RCC 7860 (cell line): ENCODE measurements at places on chromosomes 16 and 17.

- DNase-seq = no peak
Measured at GRCh38 chr16:1323296-1324239, 9.9 kb upstream of the BAIAP3 start.

DNA sequence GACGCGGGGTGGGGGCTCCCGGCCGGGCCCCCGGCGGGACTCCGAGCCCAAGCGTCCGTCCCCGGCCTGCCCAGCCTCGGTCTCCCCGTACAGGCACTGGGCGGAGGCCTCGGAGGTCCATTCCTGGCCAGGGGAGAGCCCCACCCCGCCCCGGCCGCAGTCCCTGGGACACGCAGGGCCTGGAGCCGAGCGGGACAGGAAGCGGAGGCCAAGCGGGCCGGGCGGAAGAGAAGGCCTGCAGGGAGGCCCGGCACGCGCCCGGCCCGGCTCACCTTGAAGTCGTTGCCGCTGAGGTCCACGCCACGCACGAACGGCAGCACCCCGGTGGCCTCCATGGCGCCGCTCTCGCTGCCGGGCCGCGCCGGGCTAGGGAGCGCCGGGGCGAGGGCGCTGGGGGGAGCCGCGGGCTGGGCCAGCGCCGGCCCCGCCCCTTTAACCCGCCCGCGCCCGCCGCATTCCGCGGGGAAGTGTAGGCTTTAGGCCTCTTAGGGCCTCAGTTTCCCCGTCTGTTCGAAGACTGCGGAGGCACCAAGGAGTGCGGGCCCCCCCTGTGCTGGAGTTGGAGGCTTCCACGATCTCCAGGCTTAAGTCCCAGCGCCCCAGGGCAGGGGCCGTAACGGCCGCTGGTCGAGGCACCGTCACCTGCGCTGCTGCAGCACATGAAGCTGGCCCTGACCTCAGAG is at the start of gene FLII:
TSS of gene FLII (minus strand) at position 383 of the 683 bp plus-strand sequence. CDS start at position 335, 48 bp downstream.
- peak; percentile 10 for DNase-seq

DNA sequence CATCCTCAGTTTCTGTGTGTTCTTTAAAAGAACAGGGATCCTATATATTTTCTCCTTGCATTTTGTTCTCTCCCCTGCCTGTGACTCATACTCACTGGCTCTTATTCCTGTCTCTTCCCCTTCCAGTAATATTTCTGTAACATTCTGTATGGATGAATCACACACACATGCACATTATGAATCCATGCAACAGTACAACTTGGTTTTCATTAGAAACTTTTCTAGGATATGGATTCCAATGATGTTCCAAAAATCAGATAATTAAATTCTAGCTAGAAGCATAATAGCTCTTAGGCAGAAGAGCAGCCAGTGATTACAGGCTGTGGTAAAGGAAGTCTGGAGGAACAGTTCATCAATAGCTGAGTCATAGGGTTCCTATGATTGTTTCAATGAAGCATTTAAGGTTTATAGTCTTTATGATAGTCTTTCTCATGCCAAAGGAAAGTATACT is 119.6 kb upstream of the PMFBP1 start:
- peak; percentile 87 for DNase-seq

DNA sequence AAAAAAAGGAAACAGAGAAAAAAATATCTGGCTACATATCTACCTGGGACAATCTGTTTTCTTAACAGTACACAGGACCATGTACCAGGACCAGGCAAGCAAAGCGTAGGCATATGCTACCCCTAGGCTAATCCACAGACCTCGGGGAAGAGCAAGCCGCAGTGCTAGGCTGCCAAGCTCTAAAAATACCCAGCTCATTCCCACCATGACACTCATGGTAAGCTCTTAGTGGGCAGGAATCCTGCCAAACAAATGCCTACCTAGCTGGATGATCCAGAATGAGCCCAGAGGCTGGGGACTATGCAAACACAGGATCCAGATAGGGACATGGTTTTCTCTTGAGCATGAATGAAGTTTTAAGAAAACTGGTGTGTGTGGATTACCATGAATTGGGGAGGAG is 95.6 kb downstream of the GRIN2A start:
- no peak for DNase-seq

DNA sequence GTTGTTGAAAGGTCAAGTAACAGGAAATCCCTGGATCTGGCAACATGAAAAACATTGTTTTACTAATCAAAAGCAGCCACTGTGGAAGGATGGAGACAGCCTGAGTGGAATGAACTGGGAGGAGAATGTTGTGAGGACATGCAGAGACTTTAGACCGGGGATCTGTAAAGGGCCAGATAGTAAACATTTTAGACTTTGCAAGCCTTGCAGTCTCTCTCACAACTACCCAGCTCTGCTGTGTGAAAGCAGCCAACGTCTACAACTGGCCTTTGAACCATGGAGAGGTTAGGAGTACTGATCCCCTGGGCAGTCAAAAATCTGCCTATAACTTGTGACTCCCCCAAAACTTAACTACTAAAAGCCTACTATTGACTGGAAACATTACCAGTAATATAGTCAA is 41.5 kb upstream of the TOM1L1 start:
- no peak for DNase-seq

DNA sequence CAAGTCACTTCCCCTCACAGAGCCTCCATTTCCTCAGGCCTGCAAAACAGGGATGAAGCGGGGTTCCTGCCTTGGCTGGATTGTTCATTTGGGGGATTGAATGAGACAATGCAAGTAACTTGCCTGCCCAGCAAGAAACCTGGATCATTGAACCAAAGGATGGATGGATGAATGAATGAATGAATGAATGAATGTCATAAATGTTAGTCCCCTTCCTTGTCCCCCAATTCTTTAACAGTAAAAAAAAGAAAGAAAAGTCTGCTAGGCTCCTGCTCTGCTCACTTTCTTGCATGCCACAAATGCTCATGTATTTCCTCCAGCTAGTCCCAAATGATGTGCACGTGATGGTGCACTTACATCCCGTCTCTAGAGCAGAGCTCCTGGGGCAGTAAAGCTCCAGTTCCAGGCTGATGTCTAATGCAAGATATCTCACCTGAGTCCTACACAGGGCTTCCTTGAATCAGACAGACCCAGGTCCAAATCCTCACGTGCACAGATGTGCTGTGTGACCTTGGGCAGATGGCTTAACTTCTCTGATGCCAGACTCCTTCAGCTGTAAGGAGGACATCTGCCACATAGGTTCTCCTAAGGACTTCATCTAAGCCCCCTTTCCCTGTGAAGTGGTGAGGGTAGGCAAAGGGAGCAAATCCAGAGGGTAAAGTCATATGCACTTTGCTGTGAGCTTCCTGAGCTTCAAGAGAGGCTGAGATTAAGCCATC is 45.5 kb downstream of the C16orf82 start:
- DNase-seq = no peak

- no peak for DNase-seq
Measured at GRCh38 chr17:77959126-77959925, 823 bp downstream of the TNRC6C start.

GRCh38 chr16:23423496-23424049 is 29.4 kb downstream of the COG7 start:
- DNase-seq = peak; percentile 23

GRCh38 chr17:57874058-57874419 is 24.2 kb upstream of the MRPS23 start:
- DNase-seq = no peak

- DNase-seq = no peak
Measured at GRCh38 chr16:22270525-22270924, 26.7 kb upstream of the POLR3E start.

- DNase-seq = no peak
Measured at GRCh38 chr17:51703361-51704341, 443.3 kb downstream of the UTP18 start.

- no peak for DNase-seq
Measured at GRCh38 chr16:89132194-89133005, 38.7 kb downstream of the ACSF3 start.

DNA sequence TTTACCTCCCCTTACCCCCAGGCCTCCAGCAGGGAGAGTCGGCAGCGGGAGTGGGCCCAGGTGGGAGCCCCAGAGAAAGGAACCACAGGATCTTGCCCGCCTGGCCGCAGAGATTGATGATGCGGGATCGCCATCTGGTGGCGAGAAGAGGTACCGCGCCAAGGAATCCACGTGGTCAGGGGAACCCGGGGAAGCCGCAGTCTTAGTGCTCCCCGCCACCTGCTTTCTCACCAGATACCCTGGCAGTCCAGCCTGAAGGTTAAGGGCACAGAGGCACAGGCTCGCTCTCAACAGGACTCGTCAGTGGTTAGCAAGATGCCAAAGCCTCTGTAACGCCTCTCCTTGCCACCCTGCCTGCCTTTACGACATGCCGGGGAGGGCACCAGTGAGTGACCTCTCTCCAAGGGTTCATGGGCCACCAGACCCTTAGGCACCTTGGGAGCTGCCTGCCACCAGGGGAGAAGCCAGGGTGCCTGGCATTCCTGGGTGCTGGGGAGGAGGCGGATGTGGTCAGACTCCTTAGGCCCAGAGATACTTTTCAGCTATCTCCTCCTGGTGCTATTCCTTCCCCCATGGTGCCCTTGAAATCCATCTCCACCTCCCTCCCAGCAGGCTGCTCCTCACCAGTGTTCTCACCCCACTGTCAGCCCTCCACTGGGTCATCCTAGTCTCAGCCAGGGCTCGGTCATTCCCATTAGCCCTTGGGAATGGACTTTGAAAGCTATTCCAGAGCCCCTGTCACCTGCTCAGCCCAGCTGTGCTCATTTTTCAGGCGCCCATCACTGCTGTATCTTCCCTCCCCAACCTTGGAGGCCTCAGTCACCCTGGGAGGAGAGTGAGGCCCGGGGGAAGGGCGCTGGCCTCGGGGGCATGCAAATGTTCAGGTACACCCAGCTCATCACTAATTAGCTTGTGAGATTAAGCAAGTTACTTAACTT is 5.5 kb upstream of the RHBDF2 start:
- peak; percentile 52 for DNase-seq

GRCh38 chr17:41724476-41725050 is 9.9 kb downstream of the HAP1 start:
- DNase-seq = no peak

GRCh38 chr17:76307966-76308338 is at the start of gene QRICH2:
QRICH2 (minus strand) TSS chr17:76308276; CDS start chr17:76307998, 278 bp downstream.
- DNase-seq = no peak

DNA sequence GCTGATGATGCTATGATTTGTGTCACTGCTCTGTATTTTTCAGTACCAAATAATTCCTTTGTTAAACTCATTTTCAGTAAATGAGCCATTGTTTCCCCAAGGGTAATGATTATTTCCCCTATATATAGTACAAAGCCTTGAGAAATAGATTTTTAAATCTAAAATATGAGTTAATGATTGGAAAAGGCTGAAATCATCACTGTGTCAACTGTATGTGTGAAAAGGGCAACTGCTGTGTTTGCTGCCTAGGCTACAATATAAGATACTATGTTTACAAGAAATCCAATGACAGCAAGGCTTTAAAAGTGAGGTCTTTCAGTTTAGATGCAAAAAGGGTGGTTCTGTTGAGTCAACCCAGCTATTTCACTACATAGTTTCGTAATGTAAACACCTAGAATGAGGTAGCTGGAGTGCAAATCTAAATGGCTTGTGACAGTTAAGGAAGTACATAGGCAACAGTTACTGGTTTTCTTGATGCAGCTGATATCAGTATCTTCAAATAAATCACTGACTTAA is 15.3 kb downstream of the NLK start:
- peak; percentile 16 for DNase-seq

- no peak for DNase-seq
Measured at GRCh38 chr16:2785101-2785991, 2.0 kb downstream of the PRSS33 start.

- DNase-seq = no peak
Measured at GRCh38 chr17:12415031-12415430, 250.7 kb upstream of the MYOCD start.

- DNase-seq = no peak
Measured at GRCh38 chr16:87618216-87618615, 15.9 kb downstream of the JPH3 start.

GRCh38 chr16:85491058-85491771 is 121.9 kb upstream of the GSE1 start:
- DNase-seq = no peak

DNA sequence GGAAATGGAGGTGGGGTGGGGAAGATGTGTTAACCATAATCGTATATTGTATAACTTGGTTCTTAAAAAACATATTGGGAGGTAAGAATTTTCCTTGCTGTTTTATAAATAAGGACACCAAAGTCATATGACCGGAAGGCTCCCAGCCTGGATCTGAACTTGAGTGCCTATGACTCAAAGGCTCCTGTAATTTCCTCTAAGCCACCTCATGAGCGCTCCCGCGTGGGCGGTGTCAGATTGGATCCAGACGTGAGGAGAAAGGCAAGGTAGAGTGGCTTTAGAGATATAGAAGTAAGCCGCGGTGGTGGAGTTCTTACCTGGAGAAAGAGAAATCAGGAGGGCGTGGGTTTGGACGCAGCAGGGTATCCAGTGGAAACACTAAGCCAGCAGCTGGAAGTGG is 196.2 kb upstream of the NLRP1 start:
- peak; percentile 70 for DNase-seq

GRCh38 chr16:6891496-6891895 is 441.1 kb upstream of the RBFOX1 start:
- peak; percentile 77 for DNase-seq

DNA sequence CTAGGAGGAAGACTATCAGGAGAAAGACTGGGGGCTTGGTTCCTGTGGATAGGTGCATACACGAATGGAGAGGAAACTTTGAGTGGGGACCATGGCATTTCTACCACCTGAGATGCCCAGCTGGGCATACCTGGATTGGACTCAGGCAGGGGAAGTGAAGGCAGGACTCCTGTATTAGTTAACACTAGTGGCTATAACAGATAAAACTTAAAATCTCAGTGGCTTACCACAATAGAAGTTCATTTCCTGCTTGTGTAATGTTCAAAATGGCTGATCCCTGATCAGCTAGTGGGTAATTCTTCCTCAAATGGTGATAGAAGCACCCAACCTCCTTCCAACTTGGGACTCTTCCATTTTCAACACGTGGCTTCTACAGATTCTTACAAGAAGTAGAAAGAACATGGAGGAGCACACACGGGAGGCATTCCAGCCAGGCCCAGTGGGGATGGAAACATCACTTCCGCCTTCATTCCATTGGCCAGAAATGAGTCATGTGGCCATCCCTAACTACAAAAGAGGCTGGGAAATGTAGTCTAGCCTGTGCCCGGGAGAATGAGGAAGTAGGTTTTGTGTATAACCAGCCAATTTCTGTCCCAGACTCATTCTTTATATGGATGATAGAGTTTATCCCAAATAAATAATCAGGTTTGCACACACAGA is 112.1 kb downstream of the UTP18 start:
- DNase-seq = peak; percentile 73

GRCh38 chr17:35748341-35748841 is 4.6 kb downstream of the GAS2L2 start:
- no peak for DNase-seq

GRCh38 chr17:42682722-42683403 is 532 bp downstream of the CNTNAP1 start:
- DNase-seq = peak; percentile 28

- no peak for DNase-seq
Measured at GRCh38 chr16:14244196-14245010, 173.3 kb downstream of the MRTFB start.

GRCh38 chr17:76869496-76870376 is 1.5 kb downstream of the MGAT5B start:
- DNase-seq = no peak

- no peak for DNase-seq
Measured at GRCh38 chr17:73205459-73205961, 12.7 kb downstream of the COG1 start.

- DNase-seq = peak; percentile 54
Measured at GRCh38 chr16:47392081-47392480, 68.8 kb downstream of the ITFG1 start.

- DNase-seq = no peak
Measured at GRCh38 chr17:10394201-10394887, 21.5 kb upstream of the MYH13 start.
